ENCODE measurements at places on chromosomes 6 and 20. TPM values are rescaled to one million over a fixed set of nuclear protein-coding genes. Genes with fewer than 3 reads are reported as not detected.

C6orf118 gene
- not detected for total RNA-seq

DNA sequence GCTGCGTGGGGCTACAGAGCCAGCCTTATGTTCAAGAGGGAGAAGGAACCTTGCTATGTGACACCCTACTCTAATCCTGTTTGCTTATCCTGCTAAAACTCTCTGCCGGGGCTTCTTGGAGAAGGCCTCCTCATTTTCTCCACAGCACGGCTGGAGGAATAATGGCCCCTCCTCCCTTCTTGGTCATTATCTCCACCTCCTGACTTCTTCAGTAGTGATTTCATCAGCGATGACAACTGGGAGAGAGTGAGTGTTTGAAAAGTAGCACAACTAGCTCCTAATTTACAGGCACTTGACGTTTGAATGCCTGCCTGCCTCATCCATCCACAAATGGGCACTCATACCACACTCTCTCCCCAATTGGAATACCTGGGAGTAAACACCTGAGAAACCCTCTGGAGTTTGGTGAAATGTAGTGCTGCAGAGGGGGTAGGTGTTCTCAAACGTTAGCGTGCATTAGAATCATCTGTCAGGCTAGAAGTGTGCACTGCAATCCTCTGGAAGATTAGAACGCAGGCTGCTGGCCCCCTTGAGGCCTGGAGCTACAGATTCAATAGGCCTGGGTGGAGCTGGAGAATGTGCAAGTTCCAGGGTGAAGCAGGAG is 148.5 kb downstream of the FOXC1 start:
- DNase-seq: no peak

DNA sequence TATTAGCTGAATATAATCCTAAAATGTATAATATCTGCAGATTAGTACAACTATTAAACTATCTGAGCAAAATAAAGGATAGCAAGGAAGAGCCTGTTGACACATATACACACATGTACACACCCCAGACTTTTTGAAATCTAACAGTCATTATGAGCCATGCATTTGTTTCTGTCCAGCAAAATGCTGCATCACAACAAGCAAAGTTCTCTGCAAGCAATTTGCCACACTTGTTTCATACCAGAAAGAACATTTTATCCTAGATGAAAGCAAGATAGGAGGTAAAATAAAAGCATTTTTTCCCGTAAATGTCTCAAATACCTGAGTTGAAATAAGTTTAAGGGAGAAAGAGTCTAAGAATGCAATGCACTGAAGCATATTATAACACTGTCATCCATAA is 145.2 kb downstream of the COL21A1 start:
- no peak for DNase-seq

DNA sequence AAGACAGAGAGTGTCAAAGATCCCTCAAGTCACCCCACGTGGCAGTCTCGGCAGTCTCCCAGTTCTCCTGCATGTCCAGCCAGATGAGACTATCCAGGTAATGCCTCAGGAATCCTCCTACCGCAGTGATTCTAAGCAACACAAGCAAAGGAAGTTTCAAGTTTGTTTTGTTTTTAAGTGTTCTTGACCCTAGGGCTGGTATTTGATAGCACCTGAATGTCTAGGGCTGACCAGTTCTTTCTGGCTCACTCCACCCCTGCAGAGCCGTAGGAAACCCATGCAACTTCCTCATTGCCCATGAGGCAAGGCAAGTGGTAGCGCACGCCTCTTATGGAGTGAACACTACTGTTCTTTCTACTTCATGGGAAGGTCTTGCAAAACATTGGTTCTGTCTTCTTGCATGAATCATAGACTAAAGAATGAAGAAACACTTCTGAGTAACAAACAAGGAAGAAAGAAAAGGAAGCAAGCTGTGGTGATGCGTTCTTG is 24.8 kb upstream of the FOXQ1 start:
- no peak for DNase-seq

ATP9A gene
- 14.5 TPM for total RNA-seq

DNA sequence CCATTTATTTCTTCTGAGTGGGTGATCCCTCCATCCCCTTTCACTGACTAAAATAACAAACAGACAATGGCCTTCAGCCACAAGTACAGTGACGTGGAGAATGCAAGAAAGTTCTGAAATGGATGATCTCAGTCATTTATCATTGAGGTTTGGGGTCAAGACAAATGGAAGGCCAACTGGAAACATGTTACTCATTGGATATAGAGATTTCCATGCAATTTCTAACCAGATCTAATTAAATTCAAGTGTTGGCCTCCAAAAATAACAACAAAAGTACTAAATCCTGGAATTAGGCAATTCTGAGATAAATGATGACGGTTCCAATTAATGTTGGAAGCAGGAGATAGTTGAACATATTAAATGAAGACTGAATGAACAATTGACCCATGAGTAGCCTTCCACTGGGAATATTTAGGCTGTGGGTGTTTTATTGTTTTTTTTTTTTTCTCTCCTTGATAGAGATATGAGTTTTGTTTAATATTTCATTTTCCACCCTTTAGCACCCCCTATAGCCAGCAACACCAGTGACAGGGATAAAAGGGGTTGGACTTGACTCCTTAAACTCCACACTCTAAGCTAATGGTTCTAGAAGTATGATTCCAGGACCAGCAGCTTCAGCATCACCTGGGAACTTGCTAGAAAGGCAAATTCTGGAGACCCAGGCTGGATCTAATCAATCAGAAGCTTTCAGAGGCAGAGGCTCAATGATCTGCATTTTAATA is 112.8 kb downstream of the BCAS1 start:
- no peak for DNase-seq

DNA sequence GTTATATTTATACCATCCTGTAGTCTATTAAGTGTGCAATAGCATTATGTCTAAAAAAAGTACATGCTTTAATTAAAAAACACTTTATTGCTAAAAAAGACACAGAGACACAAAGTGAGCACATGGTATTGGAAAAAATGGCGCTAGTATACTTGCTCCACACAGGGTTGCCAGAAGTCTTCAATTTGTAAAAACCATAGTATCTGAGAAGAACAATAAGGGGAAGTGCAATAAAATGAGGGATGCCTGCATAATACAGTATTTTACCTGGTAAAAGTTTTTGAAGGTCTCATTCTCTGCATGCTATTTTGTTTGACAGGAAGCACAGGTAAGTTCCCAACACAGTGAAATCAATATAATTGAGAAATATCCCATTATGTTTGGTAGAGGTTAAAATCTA is 1.6 kb downstream of the NOX3 start:
- no peak for DNase-seq

DNA sequence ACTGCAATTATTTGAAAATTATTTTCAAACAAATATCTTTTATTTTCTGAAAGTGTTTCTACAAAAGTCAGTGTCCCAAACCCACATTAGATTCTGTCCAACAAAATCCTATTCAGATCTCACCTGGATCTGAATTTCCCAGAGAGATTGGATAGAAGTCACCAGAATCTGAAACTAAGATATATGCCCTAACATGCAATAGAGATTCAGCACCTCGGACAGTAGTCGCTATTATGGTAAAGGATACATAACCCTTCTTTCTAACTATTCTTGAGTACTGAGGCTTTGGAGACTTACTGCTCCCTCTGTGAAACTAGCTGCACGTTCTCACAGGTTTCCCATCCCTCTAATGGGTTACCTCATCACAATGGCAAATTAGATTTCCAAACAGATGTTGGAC is 151.4 kb downstream of the ID4 start:
- DNase-seq: no peak

KIF6 gene
- 0.43 TPM for total RNA-seq

GRCh38 chr20:17631576-17632319 is 50.3 kb downstream of the RRBP1 start:
- DNase-seq: no peak

DNA sequence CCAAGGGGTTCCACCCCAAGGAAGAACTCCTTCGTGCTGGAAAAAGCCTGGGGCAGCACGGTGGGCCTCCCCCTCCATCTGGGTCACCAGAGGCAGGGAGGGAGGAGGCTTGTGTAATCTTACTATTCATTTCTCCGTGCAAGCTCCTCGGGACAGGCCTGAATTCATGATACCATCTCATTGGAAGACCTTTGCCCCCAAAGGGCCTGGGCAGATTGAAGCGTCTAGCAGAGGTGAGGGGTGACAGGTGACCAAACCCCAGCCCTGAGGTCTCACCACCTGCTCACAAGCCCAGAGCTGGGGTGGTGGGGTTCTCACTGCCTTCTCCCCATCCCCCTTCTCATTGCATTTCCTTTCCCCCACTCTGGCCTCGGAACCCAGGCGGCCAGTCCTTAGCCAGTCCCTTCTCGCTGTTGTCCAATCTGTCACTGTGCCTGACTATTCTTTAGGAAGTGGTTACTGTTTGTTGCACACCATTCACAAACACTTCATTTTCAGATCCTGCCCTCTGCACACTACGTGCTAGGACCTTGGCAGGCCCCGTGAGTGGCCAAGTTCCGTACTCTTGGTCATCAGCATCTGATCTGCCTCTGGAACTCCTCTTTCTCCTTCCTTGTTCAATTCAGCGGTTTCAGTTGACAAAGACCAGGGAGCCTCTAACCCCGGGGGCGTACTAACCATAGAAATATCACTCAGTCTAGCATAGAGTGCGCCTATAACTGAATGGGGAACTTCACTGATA is 137.1 kb downstream of the LY86 start:
- DNase-seq: no peak

GRCh38 chr6:7144872-7145584 is 37.3 kb downstream of the RREB1 start:
- no peak for DNase-seq

GTSF1L gene
- total RNA-seq: not detected

- no peak for DNase-seq
Observed at GRCh38 chr20:31925631-31926030, 26.2 kb downstream of the PDRG1 start.

TBXT gene
- total RNA-seq: not detected

DNA sequence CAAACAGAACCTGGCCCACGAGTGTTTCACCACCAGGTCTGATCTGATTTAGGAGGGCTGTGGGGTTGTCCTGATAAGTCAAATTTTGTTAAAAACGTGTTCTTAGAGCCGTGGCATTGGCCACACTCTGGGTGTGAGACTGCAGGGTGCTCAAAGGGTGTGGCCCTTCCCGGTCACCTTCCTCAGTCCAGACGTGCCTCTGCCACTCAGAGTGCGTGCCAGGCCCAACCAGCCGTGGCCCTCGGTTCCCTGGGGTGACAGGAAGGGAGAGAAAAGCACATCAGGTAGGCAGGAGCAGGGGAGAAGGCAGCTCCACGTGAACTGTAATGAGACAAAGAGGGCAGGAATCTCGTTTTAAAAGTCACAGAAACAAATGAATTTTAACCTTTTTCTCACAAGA is 115.4 kb downstream of the FAM120B start:
- DNase-seq: no peak

- no peak for DNase-seq
Observed at GRCh38 chr6:124888581-124889371, 73.5 kb upstream of the RNF217 start.

GRCh38 chr6:114024746-114025145 is 53.8 kb upstream of the HDAC2 start:
- DNase-seq: no peak

- DNase-seq: no peak
Observed at GRCh38 chr20:36555248-36555647, 13.9 kb downstream of the MYL9 start.

DNA sequence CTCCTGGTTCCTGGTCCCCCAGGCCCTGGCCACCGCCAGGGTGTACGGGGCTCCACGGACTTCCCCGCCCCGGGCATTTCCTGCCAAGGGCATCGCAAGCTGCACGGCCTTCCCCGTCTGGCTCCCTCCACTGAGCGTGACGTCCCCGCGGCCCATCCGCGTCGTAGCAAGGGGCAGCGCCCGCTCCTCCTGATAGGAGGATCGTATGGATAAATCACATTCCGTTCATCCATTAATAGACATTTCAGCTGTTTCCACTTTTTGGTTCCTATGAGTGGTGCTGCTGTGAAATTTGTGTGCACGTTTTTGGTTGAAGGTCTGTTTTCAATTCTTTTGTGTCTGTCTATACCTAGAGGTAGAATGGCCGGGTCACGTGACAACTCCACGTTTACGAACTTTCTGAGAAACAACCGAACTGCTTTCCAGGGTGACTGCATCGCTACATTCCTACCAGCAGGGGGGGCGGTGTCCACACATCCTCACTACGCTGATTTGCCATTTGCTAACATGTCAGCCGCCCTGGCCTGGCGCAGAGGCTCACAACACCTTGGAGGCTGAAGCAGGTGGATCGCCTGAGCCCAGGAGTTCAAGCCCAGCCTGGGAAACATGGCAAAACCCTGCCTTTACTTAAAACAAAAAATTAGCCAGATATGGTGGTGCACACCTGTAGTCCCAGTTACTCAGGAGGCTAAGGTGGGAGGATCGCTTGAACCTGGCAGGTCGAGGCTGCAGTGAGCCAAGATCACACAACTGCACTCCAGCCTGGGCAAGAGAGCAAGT is 37.7 kb downstream of the KCNQ2 start:
- no peak for DNase-seq

DNA sequence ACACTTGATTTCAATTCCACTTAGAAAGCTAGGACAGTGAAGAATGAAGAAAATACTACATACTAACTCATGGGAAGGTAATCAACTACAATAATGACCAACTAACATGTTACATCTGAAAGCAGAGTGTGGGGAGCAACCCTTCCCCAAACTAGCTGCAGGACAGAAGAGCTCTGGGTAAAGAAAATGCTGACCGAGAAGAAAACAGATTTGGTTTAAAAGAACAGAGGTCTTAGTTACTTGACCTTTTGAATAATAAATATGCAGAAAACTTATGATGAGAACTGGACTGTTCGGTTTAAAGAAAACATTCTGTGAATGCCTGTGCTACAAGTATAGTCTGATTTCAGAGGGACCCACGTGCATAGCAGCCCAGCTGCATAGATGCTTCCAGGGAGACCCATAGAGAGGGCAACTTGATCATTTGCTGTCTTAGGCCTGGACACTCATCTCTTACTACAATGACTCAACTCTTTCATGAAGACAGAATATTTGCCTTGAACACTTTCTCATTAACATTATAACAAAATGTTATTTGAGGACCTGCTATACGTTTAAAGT is 53.5 kb downstream of the RALGAPA2 start:
- no peak for DNase-seq

DNA sequence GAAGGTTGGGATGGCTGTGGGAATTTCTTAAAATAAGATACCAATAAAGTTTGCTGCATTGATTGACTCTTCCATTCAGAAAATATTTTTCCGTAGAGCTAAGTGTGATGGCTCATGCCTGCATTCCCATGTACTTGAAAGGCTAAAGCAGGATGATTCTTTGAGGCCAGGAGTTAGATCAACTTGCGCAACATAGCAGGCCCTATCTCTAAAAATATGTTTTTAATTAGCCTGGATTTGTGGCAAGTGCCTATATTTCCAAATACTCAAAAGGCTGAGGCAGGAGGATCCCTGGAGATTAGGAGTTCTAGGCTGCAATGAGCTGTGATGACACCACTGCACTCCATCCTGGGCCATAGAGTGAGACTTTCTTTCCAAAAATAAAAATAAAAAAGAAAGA is 431.2 kb upstream of the PTCHD4 start:
- no peak for DNase-seq

DNA sequence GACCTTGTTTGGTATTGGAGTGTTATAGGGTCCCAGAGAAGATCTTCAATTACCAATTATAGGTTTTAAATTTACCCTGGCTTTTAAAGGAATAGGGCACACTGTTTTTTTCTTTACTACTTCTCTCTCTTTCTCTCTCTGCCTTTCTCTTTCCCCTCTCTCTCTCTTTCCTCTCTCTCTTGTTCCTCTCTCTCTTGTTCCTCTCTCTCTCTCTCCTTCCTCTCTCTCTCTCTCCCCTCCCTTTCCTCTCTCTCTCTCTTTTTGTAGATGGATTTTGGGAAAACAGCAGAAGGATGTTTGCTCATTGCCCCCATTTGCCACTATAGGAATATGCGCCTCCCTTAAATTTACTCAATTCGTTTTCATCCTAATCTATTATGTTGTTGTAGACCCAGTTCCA is 45.2 kb downstream of the TBX18 start:
- no peak for DNase-seq

GRCh38 chr20:54479138-54479906 is 3.9 kb downstream of the DOK5 start:
- DNase-seq: no peak
